Progenitor cell of endocrine pancreas (in vitro differentiated cells): ENCODE measurements at places on chromosomes 3 and 15.

GRCh38 chr3:143298380-143298779 is 178.8 kb downstream of the CHST2 start:
- no peak for DNase-seq

DNA sequence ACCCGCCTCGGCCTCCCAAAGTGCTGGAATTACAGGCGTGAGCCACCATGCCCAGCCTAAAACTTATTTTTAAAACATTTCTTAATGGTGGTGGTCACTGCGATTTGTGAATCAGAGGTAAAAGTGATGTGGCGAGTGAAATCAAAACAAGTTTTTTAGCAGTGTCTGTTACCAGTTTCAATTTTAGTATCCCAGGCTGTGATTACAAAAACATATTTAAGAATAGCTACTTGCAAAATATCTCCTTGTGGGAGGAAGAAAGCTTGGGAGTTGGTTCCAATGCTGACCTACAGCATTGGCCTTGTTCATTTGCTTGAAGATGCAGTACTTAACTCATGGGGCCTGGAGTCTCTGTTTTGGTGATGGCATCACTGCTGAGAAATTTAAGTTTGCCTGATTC is 4.5 kb downstream of the RAB7A start:
- DNase-seq = no peak

GRCh38 chr3:50269977-50270413 is 1.0 kb downstream of the SEMA3B start:
- no peak for DNase-seq

DNA sequence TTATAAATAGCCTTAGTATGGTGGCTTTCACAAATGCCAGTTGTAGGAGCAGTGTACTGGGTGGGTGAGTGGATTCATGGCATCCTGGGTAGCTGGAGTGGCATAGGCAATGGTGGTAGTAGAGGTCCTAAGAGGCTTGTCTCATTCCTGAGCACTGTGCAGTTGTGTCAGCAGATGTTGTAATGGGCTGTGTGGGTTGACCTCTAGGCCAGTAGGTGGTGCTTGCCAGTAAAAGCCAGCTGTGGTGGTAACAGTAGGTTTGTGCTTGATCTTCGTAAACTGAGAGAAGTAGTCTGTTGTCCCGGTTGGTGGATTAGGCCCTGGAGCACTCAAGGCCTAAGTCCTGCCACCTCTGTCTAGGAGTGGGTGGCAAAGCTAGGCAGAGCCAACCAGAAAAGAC is 149.7 kb upstream of the SUCLG2 start:
- DNase-seq = no peak

GRCh38 chr3:119228373-119229145 is 12.1 kb downstream of the B4GALT4 start:
- DNase-seq = no peak
